ENCODE measurements at places on chromosomes 4 and X. TPM values are rescaled to one million over a fixed set of nuclear protein-coding genes. Genes with fewer than 3 reads are reported as not detected.

DNA sequence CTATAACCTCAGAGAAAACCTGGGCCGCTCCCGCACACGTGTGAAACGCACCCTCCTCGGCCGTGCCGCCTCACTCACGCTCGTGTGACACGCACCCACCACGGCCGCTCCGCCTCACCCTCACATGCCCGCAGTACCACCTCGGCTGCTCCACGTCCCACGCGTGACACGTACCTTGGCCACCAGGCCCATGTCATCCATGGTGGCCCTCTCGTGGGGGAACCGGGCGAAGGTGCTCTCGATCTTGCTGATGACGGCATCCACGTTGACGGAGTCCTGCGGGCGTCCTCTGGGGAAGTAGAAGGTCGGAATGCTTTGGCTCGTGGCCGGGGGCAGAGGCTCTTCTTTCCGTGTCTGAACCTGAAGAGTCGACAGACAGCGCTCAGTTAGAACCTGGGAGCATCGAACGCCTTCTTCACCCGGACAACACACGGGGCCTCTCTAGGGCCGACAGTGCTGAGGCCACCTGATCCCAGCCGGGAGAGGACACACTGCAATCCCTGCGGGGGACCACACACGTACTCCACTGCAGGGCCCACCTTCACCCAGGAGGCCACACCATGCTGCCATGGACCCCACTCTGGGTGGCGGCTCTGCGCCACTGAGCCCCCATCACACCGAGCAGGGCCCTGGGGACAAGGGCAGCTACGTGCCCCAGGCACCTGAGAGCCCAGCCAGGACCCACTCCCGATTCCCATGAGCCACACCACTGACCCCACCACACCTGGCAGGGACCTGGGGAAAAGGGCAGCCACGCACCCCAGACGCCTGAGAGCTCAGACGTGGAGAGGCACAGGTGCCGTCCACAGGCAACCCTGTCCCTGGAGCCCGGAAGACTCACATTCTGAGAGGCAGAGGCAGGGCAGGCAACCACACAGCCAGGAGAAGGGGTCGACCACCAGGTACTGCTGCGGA, 25.2 kb downstream of the PPP2R3B start:
- no peak for DNase-seq

- DNase-seq: no peak
Observed at GRCh38 chrX:121987163-121987562, 939.8 kb downstream of the GLUD2 start.

GRCh38 chr4:53804719-53805118, 213.4 kb upstream of the LNX1 start:
- DNase-seq: no peak

GRCh38 chr4:66842026-66842723, 703.1 kb downstream of the CENPC start:
- DNase-seq: no peak

- DNase-seq: no peak
Observed at GRCh38 chr4:43452948-43453347, 560.4 kb downstream of the GRXCR1 start.

RASL11B gene
- polyA plus RNA-seq: 41.2 TPM

LIN54 gene
- 14.6 TPM for polyA plus RNA-seq
